ENCODE measurements at places on chromosomes 6 and 20. TPM values are rescaled to one million over a fixed set of nuclear protein-coding genes. Genes with fewer than 3 reads are reported as not detected.

TRAPPC3L gene
- not detected for total RNA-seq

MYB gene
- total RNA-seq: 5.8 TPM

SRMS gene
- total RNA-seq: 0.70 TPM

SAMD10 gene
- total RNA-seq: 5.7 TPM

RIMS1 gene
- total RNA-seq: 0.83 TPM

SPTLC3 gene
- 0.42 TPM for total RNA-seq

VGLL2 gene
- not detected for total RNA-seq

DNA sequence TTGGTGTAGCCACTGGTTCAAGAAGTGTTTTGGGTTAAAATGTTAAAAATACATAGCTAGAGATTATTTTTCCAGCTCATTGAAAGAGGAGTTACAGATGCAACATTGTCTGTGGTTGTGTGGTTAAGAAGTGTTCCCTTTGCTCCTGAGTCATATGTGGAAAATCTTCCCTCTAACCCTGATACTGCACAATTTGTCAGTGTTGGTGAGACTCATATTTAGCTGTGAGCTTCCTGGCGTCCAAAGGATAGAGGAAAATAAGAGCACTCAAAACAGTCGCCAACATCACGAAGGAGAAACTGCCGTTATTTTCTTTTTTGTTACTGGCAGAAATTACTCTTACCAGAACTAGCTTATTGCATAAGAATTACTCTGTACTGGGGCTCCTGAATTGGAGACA is 250.4 kb downstream of the CDH4 start:
- no peak for DNase-seq
- H3K27me3 ChIP-seq: no peaks in the 10 kb centered on the region
- H3K27ac ChIP-seq: no peak overlapping the region
- H3K36me3 ChIP-seq: peaks cover 11% of the 10 kb centered on the region
- H3K4me1 ChIP-seq: peaks cover 11% of the 10 kb centered on the region
- H3K4me3 ChIP-seq: no peak overlapping the region

- no peak overlapping the region for H3K27ac ChIP-seq
- DNase-seq: peak; percentile 48
- H3K36me3 ChIP-seq: no peaks in the 10 kb centered on the region
- H3K4me1 ChIP-seq: peaks cover 4% of the 10 kb centered on the region
- no peak overlapping the region for H3K4me3 ChIP-seq
Observed at GRCh38 chr6:5999688-6000608, 6.8 kb downstream of the NRN1 start.

DNA sequence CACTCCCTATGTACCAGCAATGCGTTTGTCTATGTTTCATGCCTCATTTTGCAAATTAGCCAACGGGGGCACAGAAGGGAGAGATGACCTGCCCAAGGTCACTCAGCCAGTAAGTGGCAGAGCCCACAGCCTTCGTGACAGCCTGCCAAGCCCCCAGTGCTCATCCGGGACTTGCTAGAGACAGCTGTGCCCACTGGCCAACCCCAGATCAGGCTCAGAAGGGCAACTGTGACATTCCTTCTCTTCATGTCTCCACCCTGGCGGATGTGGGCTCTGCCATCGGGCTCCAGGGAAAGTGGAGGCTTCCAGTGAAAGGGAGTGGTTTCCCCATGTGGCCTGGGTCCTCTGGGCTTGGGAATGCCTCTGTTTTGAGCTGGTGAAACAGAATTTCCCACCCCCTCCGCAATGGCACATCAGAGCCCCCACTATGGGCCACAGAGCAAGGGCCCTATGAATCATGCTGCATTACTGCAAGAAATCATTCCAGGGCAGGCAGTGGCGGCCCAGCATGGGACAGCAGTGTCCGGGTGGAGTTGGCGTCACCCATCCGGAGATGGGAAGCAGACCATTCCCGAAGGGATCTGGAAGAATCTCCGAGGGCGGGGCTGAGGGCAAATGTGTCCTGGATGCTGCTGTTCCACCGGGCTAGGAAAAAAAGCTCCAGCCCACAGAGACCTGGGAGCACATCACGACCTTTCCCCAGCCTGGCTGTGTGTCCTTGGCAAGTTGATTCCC is 9.1 kb downstream of the RSPO4 start:
- no peaks in the 10 kb centered on the region for H3K4me1 ChIP-seq
- H3K4me3 ChIP-seq: no peak overlapping the region
- H3K36me3 ChIP-seq: no peaks in the 10 kb centered on the region
- no peak overlapping the region for H3K27ac ChIP-seq
- no peak for DNase-seq

DNA sequence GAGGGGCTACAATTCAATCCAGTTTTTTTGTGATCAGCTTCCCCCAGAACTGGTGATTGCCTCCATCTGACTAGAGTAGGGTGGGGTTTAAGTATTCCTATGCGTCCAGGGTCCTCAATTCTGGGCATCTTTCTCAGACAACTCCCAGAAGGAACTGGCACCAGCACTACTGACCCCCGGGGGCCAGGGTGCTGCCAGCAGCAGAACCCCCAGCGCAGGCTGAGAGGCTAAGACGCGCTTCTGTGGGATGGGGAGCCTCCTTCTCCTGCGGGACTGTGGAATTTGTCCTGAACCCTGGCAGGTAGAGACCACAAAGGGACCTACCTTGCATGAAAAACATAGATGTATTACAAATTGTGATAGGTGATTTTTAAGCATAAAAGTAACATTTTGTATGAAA is 124.4 kb downstream of the PACRG start:
- H3K27ac ChIP-seq: no peak overlapping the region
- H3K27me3 ChIP-seq: no peaks in the 10 kb centered on the region
- H3K4me3 ChIP-seq: no peak overlapping the region
- DNase-seq: no peak
- no peaks in the 10 kb centered on the region for H3K4me1 ChIP-seq

GRCh38 chr6:6008648-6009421 is 2.1 kb upstream of the NRN1 start:
- peaks cover 34% of the 10 kb centered on the region for H3K27me3 ChIP-seq
- no peaks in the 10 kb centered on the region for H3K36me3 ChIP-seq
- H3K27ac ChIP-seq: no peak overlapping the region

DNA sequence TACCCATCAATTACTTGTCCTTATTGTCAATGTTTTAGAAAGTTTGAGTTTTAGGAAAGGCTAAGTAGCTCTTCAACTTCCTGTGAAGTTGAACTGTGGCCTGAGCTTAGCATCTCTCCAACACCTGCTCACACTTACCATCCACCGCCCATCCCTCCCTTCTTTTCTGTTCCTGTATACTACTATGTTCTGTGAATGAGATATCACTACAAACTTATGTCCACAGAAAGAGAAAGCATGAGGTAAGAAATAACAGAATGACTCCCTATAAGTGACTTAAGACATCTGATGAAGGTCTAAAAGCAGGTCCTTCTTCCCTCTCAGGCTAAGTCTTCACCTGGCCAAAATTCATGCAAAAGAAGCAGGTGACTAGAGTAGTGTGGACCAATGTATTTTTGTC is 246.3 kb upstream of the PREP start:
- H3K4me1 ChIP-seq: no peaks in the 10 kb centered on the region
- DNase-seq: no peak
- H3K36me3 ChIP-seq: no peaks in the 10 kb centered on the region
- no peak overlapping the region for H3K4me3 ChIP-seq
- no peaks in the 10 kb centered on the region for H3K27me3 ChIP-seq
- no peak overlapping the region for H3K27ac ChIP-seq

- no peaks in the 10 kb centered on the region for H3K27me3 ChIP-seq
- H3K4me1 ChIP-seq: peaks cover 2% of the 10 kb centered on the region
- no peak for DNase-seq
Observed at GRCh38 chr6:144248003-144248402, 37.1 kb upstream of the UTRN start.
